ENCODE measurements at places on chromosomes 2 and 18.

- no peaks in the 10 kb centered on the region for H3K36me3 ChIP-seq
- peaks cover 9% of the 10 kb centered on the region for H3K27me3 ChIP-seq
- H3K27ac ChIP-seq, result no peak overlapping the region
- H3K4me1 ChIP-seq, result no peaks in the 10 kb centered on the region
These were observed 407.4 kb downstream of the NRXN1 start for GRCh38 chr2:50624506-50624905.

DNA sequence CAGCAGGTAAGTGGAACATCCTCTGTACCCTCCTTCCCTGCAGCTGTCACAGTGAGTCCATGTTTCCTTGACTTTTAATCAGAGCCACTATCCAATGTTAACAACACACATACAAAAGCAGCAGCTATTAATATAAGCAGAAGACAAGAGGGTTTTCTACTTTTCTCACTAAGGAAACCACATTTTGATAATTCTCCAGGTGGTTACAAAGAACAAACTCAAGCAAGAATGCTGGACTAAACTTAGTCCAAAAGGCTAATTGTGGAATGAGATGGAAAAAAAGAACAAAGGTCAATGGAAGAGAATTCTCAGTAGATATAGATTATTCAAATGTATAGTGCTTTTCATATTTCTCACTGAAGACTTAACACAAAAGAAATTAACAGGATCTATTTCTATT is 176.9 kb upstream of the SLC39A10 start:
- H3K27ac ChIP-seq, result no peak overlapping the region
- no peaks in the 10 kb centered on the region for H3K36me3 ChIP-seq
- no peaks in the 10 kb centered on the region for H3K27me3 ChIP-seq
- no peak for DNase-seq

GRCh38 chr18:13457327-13457726 is 238.8 kb downstream of the LDLRAD4 start:
- H3K4me1 ChIP-seq, result peaks cover 5% of the 10 kb centered on the region
- H3K4me3 ChIP-seq, result no peak overlapping the region
- DNase-seq, result no peak
- no peaks in the 10 kb centered on the region for H3K36me3 ChIP-seq
- no peak overlapping the region for H3K27ac ChIP-seq

GRCh38 chr2:85788603-85789002 is 34.8 kb downstream of the ATOH8 start:
- no peak overlapping the region for H3K27ac ChIP-seq
- DNase-seq, result no peak
- H3K4me3 ChIP-seq, result no peak overlapping the region
- no peaks in the 10 kb centered on the region for H3K27me3 ChIP-seq
- no peaks in the 10 kb centered on the region for H3K36me3 ChIP-seq
- peaks cover 8% of the 10 kb centered on the region for H3K4me1 ChIP-seq

DNA sequence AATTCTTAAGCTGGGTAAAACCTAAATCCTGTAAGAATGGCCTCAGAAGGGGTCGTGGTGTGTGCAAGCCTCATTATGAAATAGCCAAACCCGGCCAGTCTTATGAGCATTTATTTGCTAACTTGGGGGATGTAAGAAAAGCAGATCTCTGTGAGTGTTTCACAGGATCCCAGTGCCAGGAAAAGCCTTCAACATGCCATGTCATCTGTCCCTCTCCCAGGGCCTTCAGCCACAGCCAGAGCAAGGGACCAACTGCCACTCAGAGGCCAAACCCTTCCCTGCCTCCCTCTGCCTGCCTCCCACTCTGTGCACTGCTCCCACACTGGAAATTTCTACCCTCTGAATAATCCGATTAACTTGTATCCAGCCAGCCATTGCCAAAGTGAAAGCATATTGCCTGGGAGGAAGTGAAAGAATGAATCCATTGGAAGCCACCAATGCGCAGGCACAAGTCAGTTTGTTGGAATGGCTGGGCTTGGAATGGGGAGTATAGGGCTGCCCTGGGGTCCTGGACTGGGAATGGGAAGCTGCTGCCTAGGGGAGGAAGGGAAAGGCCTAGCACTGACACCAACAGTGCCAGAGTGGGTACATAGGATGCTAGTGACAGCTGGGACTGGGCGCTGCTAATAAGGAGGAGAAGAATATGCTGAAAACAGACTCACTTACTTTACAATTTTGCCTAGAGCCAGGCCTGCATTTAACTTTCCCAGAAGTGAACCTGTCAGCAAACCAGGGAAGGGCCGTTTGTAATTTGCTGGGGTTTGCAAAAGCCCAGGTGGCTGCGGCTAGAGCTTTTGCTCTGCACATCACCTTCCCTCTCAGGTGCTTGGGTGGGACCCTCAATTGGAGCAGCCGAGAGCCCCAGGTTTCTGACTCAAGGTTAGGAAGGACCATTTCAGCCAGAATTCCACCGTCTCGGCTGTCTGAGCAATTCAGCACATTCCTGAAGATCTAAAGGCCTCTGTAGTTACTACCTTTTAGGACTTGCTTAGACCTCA is 146.6 kb upstream of the NCK2 start:
- H3K4me3 ChIP-seq, result no peak overlapping the region
- no peak for DNase-seq
- H3K27me3 ChIP-seq, result no peaks in the 10 kb centered on the region
- H3K27ac ChIP-seq, result no peak overlapping the region
- no peaks in the 10 kb centered on the region for H3K4me1 ChIP-seq
- H3K36me3 ChIP-seq, result no peaks in the 10 kb centered on the region

GRCh38 chr18:79388043-79388442 is 7.7 kb upstream of the NFATC1 start:
- H3K36me3 ChIP-seq, result no peaks in the 10 kb centered on the region
- no peak for DNase-seq

DNA sequence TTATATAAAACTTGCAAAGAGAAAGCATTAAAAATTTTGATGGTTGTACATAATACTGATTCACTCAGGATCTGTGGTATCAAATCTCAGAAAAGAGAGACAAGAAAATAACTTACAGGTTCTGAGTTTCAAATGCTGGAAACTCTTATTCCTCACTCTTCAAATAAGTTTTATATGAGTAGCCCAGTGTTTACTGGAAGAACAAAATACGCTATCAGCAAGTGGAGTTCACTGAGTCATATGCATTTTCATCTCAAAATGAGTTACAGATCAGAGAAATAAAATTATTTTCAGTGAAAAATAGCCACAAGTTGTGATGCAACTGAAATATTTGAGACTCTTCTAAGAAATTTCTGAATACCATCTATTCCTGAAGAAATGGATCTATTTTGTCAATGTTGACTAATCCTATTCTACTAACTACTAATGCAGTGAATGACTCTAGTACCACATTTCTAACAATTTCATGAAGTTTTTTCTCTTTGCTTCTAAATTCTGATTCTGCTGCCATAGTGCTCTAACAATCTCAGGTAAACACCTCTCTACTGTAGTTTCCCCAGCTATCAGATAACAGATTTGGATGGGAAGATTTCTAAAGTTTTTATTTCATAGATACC is 391.7 kb downstream of the ZEB2 start:
- no peak overlapping the region for H3K27ac ChIP-seq
- no peaks in the 10 kb centered on the region for H3K36me3 ChIP-seq
- no peak for DNase-seq
- H3K27me3 ChIP-seq, result no peaks in the 10 kb centered on the region

- no peak for DNase-seq
- peaks cover 14% of the 10 kb centered on the region for H3K4me1 ChIP-seq
- H3K4me3 ChIP-seq, result no peak overlapping the region
- H3K27me3 ChIP-seq, result no peaks in the 10 kb centered on the region
- H3K27ac ChIP-seq, result no peak overlapping the region
- peaks cover 68% of the 10 kb centered on the region for H3K36me3 ChIP-seq
These were observed 17.5 kb downstream of the DNAJC10 start for GRCh38 chr2:182733572-182733971.

All from A673 (cell line).